ENCODE measurements at places on chromosomes 3 and 15. TPM values are rescaled to one million over a fixed set of nuclear protein-coding genes. Genes with fewer than 3 reads are reported as not detected.

DNA sequence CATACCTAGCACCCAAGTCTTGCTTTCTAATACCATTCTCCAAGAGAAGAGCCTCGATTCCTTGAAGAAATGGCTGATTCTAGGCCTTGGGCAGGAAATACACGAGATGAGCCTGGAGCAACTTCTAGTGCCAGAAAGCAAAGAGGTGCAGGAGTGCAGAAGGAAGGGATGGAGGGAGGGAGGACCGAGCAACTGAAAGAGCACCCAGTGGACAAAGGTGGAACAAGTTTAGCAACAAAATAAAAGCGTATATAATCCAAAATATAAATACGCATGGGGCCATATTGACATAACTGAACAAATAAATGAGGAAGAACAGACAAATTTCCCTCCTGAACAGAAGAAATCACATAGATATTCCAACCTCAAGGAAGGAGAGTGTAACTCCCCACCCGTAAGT is 34.4 kb downstream of the CHSY1 start:
- DNase-seq, result no peak

DNA sequence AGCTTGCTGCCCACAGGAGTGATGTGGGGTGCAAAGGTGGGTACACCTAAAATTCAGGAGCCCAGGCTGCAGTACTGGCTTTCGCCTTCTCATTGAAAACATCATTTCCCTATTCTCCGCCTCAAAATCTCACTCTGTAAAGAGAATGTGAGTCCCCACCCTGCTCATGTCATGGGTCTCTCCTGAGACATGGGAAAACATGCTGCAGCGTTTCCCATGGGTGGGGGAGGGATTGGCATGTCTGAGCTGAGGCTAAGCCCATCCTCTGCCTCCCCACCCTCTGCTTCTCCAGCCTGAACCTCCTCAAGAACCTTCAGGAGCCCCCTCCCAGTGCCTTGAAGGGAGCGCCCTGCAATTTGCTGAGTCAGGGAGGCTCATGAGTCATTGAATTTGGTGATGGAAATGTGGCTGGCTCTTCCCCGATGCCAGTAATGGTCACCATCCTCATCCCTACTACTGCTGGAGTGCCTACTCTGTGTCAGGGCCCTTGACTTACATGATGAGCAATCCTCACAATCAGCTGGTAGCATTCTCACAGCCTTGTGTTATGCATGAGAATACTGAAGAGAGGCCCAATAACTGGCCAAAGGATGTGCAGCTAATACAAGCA is 28.8 kb downstream of the WNT5A start:
- DNase-seq, result no peak

GRCh38 chr3:83514130-83514914 is 1444.5 kb upstream of the CADM2 start:
- no peak for DNase-seq

Gene SLC22A13
- 0.49 TPM for total RNA-seq

DNA sequence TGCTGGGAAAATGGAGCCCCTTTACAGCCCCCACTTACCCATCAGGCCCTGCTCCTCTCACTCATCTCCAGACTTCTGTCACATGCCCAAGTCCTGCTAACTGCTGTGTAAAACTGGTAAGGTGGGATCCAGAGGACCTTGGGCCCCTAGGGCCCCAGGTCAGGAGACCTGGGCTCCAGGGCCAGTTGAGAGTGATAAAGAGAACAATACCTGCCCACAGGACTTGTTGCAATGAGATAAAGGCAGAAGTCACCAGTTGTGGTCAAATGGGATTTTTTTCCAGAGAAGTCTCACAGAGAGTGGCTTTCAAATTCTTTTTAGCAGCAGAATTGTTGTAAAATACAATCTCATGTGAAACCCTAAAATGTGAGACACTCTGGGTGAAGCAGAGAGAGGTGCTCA is 753 bp downstream of the FURIN start:
- DNase-seq, result no peak

Gene TPRG1
- 2.3 TPM for total RNA-seq

Gene GHSR
- not detected for total RNA-seq

DNA sequence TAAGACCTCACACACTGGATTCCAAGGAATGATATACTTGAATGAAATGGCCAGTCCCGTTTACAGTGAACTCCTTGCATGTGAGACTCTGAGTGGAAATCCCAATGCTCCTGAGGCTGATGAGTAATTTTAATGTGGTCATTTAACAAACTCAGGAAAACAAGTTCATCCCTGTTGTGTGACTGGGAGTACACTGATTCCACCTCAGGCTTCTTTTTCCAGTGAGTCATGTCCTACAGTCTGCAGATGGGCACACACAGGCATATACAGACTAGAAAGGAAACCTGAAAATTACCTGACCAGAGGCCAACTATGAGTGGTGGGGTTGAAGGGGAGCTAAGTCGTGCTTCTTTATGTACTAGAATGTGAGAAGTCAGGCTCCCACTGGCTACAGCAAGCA is 5.8 kb downstream of the SQOR start:
- no peak for DNase-seq

DNA sequence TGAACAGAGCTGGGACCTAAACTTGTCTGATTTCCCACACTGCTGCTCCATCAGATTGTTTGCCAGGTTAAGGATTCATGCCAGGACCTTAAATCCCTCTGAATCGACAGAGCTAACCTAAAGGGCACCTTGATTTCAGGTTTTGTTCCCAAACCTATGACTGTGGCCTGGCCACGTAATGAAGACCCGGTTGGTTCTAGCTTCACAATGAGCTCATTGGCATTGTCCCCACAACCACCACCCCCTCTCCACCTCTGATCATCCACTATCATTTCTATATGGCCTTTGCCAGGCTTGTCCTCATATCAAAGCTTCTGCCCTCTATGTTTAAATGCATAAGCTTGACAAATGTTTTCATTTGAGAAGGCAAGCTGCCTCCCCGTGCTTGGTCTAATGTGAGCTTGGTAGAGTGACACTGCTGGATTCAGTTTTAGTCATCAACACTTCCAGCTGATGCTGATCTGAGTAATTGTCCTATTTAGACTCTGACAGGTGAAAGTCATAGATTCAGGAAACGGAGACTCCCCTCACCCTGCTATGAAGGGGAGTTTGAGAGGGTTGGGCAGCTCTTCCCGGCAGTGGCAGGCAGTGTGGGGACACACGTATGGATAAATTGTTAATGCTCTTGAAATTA is 407.1 kb upstream of the CFAP20DC start:
- no peak for DNase-seq

Gene MESD
- total RNA-seq, result 16.4 TPM

Gene SUSD5
- total RNA-seq, result 0.47 TPM

- no peak for DNase-seq
These were observed 32.9 kb downstream of the SOX14 start for GRCh38 chr3:137796993-137797392.

Gene TNFSF10
- 12.0 TPM for total RNA-seq

Gene FBXW12
- total RNA-seq, result not detected

DNA sequence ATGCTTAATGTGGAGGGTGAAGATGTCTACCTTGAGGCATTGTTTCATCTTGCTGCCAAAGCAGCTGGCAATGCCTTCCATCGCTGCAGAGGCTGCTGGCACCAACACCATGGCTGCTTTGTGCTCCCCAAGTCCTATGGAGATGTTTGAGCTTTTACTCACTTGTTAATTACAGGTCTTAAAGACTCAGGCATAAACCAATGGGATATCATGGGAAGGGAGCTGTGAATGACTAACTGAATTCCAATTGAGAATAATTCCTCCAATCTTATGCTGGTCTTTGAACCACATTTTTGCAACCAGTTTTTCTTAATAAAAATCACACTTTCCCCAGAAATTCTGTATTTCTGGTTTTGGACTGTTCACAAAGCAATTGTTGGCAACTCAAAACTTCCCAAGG is 762.0 kb downstream of the GBE1 start:
- no peak for DNase-seq

GRCh38 chr3:71968544-71968943 is 183.6 kb upstream of the PROK2 start:
- no peak for DNase-seq

- DNase-seq, result no peak
These were observed 539.3 kb upstream of the LMCD1 start for GRCh38 chr3:7962301-7962700.
